Heart right ventricle (tissue), 16 donors: ENCODE measurements at places on chromosomes 6 and 20. TPM values are rescaled to one million over a fixed set of nuclear protein-coding genes. Genes with fewer than 3 reads are reported as not detected.

DNA sequence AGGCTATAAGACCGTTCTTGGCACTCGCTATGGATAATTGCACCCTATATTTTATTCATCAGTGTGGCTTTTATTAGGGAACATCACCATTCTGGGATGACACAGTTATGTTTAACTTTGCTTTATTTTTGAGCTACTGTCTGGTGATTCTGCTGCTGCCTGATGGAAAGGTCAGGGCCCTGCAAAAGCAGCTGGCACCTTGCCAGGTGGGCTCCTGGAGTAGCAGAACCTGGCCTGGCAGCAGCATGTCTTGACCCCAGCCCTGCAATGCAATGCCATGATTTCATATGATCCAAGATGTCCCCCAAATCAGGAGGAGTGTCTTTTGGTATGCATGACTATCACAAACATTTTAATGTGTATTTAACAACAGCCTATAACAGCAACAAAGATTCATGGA lies 228.4 kb upstream of the RSPO3 start:
- no peak for DNase-seq

- DNase-seq, result no peak
Observed at GRCh38 chr6:14315353-14315752, 197.8 kb downstream of the CD83 start.

- no peak for DNase-seq
Observed at GRCh38 chr6:113954653-113955052, 16.3 kb downstream of the HDAC2 start.

- DNase-seq, result no peak
Observed at GRCh38 chr6:13248994-13249393, 79.3 kb downstream of the TBC1D7 start.

DNA sequence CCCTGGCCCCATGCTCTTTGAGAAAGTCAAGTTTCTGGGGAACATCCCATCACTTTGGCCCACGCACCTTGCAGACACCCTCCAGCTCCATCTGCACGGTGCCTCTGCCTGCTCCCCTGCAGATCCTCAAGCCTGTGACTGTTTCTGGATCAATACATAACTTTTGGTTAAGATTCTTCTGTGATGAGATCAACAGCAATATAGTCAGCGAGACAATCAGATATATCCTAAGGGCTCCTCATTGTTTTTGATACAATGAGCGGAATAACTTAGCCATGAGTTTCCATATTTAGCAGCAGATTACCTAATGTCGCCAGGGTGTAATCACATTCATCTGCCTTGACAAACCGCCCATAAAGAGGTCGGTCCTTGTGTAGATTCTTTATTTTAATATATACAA lies 109.3 kb upstream of the MTHFD1L start:
- no peak for DNase-seq

DNA sequence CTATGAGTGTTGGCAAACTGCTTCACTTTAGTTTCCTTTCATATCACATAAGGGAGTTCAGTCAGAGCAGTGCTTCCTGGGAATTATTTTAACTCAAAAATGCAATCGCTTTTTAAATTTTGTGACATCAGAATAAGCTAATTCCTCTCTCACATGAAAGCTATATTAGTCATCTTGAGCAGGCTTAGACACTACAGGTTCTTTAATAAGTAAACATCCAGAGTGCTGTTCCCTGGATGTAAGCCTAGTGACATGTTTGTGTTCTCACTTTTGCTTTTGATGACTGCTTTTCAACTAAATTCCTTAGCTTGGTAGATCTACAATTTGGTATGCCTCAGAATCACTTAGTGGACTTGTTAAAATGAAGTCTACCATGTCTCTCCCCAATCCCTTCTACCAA lies 252.7 kb upstream of the POU3F2 start:
- no peak for DNase-seq

- DNase-seq, result no peak
Observed at GRCh38 chr20:50783390-50783789, 11.5 kb upstream of the BCAS4 start.

DNA sequence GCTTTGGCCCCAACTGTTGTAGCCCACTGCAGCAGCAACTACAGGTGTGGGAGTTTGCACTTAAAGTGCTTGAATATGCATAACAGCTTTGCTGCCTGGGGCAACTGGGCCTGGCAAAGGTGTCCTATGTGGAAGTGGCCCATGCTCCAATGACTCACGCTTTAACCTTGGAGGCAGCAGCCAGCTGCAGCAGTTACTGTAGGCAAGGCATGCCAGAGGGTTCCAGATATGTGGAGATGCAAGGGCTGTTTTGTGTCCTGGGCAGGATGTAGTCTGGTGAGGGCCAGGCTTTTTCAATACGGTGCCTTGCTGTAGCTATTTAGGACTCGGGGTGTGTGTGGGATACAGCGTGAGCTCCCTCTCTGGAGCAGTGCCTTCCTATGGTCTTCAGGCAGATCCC lies 150.3 kb downstream of the NKAIN2 start:
- DNase-seq, result no peak

DNA sequence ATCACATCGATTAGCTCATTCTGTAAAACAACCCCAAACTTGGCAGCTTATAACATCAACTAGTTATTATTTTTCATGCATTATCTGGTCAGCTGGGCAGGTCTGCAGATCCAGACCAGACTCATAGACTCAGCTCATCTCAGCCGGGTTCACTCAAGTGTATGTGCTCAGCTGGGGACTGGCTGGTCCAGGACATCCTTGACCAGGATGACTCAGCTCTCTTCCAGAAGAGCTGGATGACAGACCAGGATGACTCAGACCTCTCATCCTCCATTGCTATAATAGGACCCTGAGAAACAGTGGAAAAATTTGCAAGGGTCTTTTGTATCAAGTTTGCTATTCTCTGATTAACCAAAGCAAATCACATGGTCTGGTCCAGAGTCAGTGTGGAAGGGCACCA lies 312.5 kb upstream of the PLCB4 start:
- peak; percentile 5 for DNase-seq

GRCh38 chr20:53547664-53548239 lies 45.9 kb downstream of the ZNF217 start:
- no peak for DNase-seq

GRCh38 chr6:3328796-3329195 lies 70.0 kb downstream of the PSMG4 start:
- peak; percentile 52 for DNase-seq

DNA sequence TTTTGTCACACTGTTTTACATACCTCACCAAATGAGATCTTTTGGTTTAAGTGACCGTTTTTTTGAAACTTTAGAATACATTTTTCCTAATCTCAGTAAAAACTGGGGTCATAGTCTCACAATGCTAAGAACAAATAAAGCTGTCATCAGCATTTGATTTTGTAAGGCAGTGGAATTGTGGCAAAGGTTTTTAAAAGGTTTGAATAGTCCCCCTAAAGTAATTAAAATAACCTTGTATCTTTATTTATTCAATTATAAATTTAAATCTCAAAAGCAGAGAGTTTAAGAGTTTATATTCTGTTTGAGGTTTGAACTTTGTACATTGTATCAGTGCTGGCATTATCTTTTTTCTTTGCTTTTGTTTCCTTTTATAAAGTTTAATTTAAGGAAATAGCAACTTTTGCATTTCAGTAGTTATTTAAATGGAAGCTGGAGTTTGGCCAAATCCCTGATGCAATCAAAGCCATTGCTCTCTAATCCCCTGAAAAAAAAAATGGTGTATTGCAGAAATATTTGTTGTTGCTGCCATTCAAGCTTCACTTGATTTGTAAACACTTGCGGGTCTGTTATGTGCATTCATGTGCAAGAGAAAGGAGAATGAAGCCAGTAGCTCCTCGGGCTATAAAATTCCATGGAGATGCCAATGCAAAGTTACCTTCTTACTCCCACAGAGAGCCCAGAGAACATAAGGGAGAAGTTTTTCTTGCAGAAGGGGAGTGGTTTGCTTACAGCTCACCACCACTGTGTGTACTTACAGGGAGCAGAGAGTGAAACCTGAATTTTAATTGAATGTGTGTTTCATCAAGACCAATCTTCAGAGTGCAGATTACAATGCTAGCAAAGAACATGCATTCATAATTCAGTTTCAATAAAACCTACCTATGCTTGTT lies 391.8 kb downstream of the ARHGAP18 start:
- DNase-seq, result no peak

DNA sequence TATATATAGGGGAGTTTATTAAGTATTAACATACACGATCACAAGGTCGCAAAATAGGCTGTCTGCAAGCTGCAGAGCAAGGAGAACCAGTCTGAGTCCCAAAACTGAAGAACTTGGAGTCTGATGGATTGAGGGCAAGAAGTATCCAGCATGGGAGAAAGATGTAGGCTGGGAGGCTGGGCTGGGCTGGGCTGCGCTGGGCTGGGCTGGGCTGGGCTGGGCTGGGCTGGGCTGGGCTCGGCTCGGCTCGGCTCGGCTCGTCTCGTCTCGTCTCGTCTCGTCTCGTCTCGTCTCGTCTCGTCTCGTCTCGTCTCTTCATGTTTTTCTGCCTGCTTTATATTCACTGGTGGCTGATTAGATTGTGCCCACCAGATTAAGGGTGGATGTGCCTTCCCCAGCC lies 238.6 kb downstream of the GRM1 start:
- DNase-seq, result no peak

GRCh38 chr20:10864076-10864672 lies 190.4 kb upstream of the JAG1 start:
- DNase-seq, result no peak

- no peak for DNase-seq
Observed at GRCh38 chr6:17869753-17870050, 117.7 kb downstream of the KIF13A start.

- no peak for DNase-seq
Observed at GRCh38 chr6:11654876-11655275, 117.3 kb downstream of the TMEM170B start.

GRCh38 chr6:147223736-147224135 lies 19.5 kb downstream of the STXBP5 start:
- DNase-seq, result no peak

- no peak for DNase-seq
Observed at GRCh38 chr6:106383573-106383972, 23.1 kb downstream of the CRYBG1 start.

DNA sequence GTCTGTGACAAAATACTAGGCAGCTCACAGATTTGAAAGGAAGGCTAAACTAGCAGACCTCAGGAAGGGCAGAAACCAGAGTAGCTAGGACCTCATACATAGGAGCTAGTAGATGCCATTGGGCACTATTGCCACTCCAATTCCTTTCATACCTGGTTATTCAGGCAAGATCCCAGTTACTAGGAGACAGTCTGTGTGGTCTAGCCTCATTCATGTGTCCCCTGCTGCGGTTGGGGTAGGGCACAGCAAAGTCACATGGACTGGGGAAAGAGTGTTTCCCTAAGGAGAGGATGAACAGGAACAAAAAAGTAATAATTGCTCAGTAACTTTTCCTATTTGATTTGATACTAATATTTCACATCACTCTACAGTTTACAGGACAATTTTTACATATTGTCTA lies 204.6 kb upstream of the HEY2 start:
- DNase-seq, result no peak

GRCh38 chr20:61219021-61219431 lies 33.0 kb upstream of the CDH4 start:
- no peak for DNase-seq

DNA sequence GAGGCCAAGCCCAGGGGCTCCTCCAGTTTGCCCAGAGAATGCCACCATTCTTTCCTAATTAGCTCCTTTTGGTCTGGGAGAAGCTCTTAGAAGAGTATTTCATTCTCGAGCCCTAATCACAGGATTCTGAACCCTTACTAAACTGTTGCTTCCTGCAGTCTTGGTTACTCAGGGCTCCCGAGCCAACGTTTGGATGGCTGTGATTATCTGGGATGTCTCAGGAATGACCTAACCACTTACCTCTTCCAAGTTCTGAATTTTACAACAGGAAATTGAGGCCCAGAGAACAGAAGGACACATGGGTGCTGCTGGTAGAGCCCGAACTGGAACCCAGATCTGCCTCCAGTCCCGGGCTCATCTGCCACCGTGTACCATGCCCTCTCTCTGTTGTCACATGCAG lies 22.2 kb upstream of the PNPLA1 start:
- DNase-seq, result no peak

DNA sequence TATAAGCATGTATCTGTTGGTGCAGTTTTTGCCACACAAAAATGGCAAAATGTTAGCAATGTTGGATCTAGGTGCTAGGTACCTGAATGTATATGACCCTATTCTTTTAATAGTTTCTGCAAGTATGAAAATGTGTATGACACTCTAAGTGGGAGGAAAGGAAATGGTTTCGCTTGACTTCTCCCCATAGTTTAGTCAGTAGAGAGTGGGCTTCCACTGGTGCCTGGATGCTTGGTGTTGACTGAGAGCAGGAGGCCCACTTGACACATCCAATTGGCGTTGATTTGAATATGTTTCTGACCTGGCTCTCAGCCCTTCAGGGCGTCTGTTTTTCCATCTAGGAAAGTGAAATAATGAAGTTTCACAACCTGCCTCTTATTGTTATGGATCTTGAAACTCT lies 41.8 kb upstream of the GABRR1 start:
- DNase-seq, result no peak

DNA sequence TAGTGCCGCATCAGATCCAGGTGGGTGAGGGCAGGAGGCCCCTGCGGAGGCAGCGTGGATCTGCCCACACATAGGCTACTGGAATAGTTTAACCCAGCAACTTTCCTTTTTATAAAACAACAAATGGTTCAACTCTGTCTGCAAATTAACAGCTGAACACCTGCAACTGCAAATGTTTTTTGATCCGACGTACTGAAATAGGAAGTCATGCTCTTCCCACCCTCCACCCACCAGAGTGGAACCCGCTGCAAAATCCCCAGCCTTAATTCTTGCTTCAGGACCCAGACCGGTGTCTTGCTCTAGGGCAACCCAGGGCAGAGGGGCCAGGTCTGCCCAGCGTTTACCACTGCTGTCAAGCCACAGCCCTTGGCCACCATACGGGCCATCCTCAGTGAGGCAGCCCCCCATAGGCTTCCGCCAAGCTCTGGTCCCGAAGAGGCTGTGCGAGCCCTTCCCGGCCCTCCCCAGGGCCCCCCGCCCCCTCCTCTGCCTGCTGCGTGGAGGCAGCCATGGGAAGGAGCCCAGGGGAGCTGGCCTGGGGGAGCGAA lies 334.3 kb downstream of the ZFAND3 start:
- no peak for DNase-seq

PLCB4 gene
- 14.3 TPM for polyA plus RNA-seq

HFE gene
- polyA plus RNA-seq, result 1.4 TPM

TMC2 gene
- not detected for polyA plus RNA-seq

ARG1 gene
- 0.10 TPM for polyA plus RNA-seq

LBP gene
- 0.37 TPM for polyA plus RNA-seq

NAA20 gene
- polyA plus RNA-seq, result 96.4 TPM

TGM6 gene
- not detected for polyA plus RNA-seq

MAS1L gene
- polyA plus RNA-seq, result not detected

NOTCH4 gene
- polyA plus RNA-seq, result 33.0 TPM

ABHD16B gene
- polyA plus RNA-seq, result 0.32 TPM

RSPO4 gene
- 0.07 TPM for polyA plus RNA-seq

RARS2 gene
- 12.1 TPM for polyA plus RNA-seq

ULBP2 gene
- polyA plus RNA-seq, result not detected

LY6G6F gene
- polyA plus RNA-seq, result not detected
